ENCODE measurements at places on chromosomes 2 and 18.

DNA sequence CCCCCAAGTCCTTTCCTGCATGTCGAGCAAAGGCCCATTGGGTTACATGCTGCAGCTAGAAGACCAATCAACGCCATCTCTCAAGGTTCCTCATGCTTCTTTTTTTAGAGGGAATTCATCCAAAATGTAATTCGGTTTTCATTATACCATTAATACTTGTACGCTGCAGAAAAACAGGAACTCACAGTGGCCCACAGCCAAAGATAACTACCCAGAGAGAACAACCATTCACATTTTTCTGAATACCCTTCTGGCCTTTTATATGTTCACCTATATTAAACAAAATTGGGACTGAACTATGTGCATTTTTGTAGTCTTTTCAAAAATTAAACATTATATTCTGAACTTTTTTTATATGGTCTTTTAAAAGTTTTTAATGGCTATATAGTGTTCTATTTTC is 25.8 kb downstream of the FARP2 start:
- DNase-seq: no peak

- no peak for DNase-seq
Observed at GRCh38 chr18:3415110-3415509, 34.9 kb upstream of the TGIF1 start.

GRCh38 chr2:25816249-25816648 is 62.0 kb downstream of the ASXL2 start:
- no peak for DNase-seq

- DNase-seq: no peak
Observed at GRCh38 chr2:173023718-173024117, 51.9 kb upstream of the MAP3K20 start.

DNA sequence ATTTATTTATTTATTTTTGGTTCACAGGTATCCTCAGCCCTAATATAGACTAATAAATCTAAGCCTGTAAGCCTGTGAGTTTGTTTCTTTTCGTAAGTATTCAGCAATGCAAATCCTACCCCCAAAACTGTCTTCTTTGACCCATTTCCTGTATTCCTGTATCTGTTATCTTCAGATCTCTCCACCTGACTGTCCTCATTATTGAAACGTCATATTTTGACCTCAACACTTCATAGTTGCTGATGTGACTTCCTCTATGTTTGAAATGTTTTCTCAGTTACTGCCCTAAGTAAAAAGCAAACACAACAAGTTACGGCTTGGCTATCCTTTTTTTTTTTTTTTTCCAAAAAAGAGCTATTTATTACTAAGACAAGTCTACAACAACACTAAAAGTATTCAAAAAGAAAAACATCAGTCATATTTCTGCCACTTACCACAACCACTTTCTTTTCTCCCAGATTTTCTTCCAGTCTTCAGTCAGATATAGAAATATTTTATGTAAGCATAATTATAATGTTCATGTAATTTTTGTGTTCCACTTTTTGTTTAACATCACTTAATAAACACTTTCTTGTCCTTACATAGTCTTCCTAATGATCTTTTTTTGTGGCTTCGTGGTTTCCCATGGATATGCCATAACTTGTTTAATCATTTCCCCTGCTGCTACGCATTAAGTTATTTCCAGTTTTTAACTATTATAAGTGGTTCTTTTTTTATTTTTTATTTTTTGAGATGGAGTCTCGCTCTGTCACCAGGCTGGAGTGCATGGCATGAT is 45.0 kb upstream of the EML4 start:
- DNase-seq: no peak

GRCh38 chr18:62399781-62400308 is 74.7 kb downstream of the TNFRSF11A start:
- no peak for DNase-seq

- DNase-seq: no peak
Observed at GRCh38 chr18:58177004-58177717, 133.1 kb downstream of the NEDD4L start.

DNA sequence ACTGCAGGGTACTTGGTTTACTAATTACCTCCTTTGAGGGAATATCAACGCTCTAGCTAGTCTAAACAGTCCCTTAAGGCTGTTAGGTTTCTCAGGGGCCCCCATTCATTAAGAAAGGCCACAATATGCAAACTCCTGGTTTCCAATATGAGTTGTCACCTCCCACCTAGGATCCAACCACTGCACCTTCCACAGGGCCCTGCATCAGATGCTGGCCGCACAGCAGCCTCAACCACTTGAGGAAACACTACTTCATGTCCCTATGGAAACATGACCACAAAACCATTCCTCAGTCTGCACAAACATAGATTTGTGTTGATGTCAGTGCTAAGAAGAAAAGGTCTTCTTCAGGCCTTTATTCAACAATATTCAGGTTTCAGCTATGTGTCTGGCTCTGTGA is 40.9 kb downstream of the STAT4 start:
- DNase-seq: no peak

GRCh38 chr2:68115965-68116364 is 41.7 kb upstream of the PNO1 start:
- no peak for DNase-seq

GRCh38 chr18:46096651-46097300 is 1.3 kb downstream of the ATP5F1A start:
- no peak for DNase-seq

DNA sequence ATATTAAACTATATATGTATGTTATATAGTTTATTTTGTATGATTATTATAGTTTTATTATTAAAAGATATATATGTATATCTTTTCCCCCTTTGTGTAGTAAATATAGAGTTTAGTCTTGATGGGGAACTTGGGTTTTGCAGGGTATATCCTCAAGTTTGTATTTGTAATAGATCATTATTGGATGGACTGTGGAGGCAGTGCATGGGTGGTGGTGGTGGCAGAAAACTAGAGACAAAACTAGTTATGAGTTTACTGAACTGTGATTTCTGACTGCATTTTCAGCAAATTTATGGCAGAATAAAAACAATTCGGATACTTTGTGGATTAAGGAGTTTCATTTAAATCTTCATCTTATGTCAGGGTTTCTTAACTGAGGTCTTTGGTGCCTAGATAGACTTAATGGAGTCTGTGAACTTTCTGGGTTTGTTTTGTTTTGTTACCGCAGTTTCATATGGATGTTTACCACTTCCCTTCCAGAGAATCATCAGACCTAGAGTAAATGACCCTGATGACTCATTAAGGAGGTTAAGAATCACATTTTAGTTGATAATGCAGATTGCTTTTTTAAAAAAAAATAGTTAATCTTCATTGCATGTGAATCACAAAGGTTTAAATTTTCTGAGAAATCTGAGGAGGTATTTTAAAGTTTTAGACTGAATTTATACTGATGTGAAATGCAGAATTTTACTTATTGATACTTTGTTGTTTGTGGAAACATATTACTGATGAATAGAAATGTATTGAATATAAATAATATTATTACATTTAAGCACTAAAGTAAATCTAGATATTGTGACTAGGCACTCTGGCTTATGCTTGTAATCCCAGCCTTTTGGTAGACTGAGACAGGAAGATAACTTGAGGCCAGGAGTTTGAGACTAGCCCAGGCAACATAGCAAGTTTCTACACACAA is 14.5 kb downstream of the EPC2 start:
- DNase-seq: no peak

DNA sequence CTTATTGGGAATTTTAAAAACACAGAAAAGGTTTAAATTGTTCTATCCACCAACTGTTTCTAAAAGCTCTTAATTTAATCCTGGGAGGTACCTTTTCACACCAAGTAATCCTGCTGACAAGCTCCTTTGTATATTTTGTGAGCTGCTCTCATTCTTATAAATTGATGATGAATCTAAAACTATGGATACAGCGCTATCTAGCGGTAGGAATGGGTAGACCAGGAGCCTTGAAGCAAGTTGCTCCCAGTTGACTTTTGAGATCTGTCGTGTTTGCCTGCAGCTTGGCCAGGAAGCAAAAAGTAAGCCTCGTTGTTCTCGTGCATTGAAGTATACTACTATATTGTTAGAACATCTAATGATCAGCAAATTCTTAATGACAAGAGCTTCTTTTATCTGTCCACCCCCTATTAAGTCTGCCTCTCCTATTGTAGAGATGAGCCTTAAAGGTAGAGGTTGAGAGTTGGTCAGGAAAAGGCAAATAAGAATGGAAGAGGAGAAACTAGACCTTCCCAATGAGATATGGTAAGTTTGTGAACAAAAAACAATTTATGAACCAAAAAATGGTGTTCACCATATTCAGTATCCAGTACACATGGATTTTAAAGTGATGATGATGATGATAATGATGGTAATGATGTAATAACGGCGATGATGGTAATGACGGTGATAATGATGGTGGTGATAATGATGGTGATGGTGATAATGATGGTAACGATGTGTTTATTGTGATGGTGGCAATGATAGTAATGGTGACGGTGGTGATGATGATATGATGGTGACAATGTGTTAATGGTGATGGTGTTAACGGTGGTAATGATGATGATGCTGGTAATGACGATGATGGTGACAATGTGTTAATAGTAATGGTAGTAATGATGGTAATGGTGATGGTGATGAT is 212.1 kb upstream of the NCKAP5 start:
- DNase-seq: no peak

DNA sequence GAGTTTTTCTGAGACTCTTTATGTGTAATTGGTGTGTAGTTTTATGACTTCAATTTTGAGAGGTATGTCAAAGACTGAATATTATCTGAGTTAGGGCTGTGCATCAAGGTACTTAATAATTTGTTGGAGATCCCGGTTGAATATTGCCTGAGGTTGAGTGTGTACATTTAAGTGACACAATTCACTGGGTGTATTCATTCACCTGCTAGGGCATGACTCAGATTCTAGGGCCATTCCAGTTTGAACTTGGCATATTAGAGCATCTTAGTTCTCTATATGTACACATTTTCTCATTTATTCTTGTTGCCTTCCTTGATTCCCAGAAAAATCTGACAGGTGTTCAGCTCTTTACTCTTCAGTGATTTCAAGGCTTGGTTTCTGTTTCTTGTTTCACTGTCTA is 12.5 kb downstream of the MAP4K4 start:
- DNase-seq: no peak

DNA sequence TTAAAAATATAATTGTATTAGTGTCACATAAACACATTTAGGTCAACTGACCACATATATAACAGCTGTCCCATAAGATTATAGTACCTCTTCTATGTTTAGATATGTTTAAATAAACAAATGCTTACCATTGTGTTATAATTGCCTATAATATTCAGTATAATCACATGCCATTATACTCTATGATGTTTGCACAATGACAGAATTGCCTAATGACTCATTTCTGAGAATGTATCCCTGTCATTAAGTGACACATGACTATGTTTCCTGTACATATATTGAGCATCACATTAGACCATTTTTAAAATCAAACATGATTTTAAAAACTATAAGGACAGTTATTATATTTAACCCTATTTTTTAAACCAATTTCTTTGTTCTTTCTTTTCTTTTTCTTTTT is 89.8 kb downstream of the HS6ST1 start:
- no peak for DNase-seq

DNA sequence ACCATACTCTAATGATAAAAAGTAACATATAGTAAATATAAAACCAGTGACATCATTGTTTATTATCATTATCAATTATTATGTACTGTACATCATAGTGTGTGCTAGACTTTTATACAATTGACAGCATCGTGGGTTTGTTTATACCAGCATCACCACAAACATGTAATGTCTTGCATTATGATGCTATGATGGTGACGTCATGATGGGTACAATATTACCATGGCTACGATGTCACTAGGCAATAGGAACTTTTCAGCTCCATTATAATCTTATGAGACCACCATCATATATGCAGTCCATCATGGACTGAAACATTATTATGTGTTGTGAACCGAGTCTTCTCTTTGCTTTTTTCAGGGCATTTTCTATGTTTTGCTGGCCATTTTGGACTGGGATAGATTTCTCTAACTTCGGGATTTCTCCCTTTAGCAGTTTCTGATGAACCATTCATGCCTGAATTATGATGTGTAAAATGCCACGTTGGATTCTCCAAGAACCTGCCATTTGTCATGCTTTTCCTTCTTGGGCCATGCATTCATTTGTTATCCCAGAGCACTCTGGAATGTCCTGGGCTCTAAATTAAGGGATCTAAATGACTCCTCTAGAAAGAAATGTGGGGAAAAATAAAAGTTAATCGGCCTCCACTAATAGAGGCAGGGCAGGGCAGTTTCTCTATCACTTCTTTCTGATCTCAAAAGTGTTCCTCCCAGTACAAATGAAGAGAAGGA is 325.6 kb upstream of the TNP1 start:
- no peak for DNase-seq

DNA sequence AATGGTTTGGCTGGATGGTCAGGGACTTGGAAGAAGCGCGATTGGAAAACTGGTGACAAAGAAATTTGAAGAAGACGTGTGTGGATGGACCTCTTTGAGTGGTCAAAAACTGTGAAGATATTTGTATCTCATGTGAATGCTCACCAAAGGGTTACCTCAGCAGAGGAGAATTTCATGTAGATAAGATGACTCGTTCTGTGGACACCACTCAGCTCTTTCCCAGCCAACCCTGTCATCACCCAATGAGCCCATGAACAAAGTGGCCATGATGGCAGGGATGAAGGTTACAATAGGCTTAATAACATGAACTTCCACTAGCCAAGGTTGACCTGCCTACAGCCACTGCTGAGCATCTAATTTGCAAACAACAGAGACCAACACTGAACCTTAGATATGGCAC is 248.3 kb downstream of the KCNE4 start:
- no peak for DNase-seq

DNA sequence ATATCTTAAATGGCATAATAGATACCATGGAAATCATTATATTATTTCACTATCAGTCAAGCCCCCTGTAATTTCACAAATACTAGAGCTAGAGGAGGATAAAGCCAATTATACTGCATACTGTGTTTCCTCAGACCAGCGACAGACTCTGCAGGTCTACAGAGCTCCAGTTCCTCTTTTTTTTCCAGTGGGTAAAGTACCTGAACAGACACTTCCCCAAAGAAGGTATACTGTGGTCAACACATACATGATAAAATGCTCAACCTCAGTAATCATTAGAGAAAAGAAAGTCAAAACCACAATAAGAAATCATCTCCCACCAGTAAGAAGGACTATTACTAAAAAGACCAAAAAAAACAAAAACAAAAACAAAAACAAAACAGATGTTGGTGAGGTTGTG is 44.6 kb downstream of the SCN7A start:
- no peak for DNase-seq

GRCh38 chr18:34595690-34596089 is 114.4 kb upstream of the DTNA start:
- DNase-seq: no peak

DNA sequence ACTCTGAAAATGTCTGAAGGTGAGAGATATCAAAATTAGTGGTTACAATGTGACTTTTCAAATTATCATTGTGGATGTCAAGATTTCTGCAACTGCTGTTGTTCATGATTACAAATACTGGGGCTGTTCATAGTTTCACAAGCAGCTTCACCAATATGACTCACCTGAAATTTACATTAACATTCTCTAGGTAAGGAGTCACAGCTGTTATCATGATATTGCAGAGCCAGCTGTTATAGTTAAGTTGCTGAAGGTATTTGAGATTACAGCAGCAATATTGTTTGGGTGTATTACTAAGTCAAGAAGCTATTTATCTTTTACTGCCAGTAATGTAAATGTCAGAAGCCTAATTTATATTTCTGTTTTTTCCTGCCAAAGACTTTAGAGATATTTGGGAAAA is 140.0 kb downstream of the MC4R start:
- no peak for DNase-seq
